AG09309 (cell line): ENCODE measurements at places on chromosomes 3 and 15.

DNA sequence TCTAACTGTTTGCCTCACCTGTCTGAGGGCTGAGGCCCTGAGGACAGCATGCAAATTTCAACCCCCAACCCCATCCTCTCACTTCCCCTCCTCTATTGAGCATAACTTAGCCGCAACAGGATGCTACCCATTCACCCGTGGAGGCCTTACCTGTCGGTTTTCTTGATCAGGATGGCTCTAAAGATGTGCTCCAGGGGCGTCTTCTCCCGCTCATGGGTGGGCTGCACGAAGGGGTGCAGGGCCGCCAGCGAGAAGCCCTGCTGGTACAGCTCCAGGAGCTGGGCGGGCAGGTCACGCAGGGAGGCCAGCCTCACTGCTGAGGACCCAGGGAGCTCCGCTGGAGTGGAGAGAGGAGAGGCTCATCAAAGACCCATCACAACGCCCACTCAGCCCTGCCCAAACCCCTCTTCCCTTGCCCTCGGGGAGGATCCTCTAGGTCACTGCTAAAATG, 79.8 kb downstream of the RFTN1 start:
- DNase-seq: no peak

DNA sequence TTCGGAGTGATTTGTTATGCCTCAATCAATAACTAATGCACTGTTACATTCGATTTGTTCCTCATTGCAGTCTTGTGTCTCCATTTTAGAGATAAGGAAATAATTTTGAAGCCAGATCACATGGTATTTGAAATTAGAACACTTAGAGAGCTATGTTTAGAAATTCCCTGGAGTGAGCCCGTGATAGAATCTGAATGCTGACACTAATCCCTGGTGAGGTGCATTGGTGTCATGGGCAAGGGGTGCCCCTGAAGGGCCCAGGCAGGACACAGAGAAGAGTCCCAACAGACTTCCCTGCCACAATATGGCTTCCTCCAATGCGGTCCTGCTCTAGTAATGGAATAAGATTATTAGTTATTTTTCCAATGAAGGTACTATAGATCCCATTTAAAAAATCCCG, 223.0 kb downstream of the NR2F2 start:
- no peak for DNase-seq

- DNase-seq: peak; percentile 80
Measured at GRCh38 chr3:55488398-55489055, 1.4 kb upstream of the WNT5A start.

DNA sequence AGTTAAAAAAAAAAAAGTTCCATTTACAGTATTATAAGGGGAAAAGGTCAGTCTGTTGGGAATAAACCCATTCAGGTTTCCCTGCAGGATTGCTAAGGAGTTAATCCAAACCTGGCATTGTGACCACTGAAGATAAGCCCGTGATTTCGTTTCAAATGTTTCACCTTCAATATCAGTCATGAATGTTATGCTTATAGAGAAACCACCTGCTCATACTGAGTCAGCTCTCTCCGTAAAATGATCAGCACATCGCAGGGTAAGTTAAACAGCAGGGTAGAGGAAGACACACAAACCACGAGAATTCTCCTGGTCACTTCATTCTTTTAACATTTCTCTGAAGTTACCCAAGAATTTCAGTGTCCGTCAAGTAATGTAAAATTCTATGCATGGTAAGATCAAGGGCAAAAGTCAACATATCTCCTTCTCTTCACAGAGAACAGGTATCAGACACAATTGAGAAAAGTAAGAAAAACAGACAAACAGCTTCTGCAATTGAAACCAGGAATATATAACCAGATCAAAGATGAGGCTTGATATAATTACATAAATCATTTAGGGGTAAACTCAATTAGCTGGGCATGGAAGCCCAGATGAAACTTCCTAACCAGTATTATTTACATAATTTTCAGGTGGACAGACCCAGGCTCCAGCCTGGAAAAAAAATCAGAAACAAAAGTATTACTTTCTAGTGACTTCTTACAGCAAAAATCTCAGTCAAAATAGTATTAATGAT, 67.6 kb upstream of the ARHGEF3 start:
- DNase-seq: no peak

DNA sequence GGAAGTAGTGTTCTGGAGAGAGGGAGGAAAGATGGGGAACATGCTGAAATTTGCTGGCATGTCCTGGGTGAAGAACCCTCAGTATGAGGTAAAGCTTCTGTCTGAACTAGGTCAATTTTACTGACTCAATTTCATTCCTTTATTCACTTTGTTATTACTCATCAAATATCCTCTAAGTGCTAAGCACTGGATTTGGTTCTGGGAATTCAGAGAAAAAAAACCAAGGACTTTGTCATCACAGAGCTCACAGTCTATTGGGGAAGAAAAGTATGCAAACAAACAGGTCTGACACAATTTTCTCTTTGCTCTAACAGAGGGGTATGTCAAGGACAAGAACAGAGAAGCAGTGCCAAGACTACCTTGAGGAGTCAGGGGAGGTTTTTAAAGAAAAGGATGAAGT, 68.0 kb downstream of the TFG start:
- DNase-seq: peak; percentile 29

GRCh38 chr3:100063929-100064461, 50.3 kb downstream of the FILIP1L start:
- no peak for DNase-seq

- DNase-seq: no peak
Measured at GRCh38 chr15:96066852-96067495, 263.5 kb upstream of the NR2F2 start.

DNA sequence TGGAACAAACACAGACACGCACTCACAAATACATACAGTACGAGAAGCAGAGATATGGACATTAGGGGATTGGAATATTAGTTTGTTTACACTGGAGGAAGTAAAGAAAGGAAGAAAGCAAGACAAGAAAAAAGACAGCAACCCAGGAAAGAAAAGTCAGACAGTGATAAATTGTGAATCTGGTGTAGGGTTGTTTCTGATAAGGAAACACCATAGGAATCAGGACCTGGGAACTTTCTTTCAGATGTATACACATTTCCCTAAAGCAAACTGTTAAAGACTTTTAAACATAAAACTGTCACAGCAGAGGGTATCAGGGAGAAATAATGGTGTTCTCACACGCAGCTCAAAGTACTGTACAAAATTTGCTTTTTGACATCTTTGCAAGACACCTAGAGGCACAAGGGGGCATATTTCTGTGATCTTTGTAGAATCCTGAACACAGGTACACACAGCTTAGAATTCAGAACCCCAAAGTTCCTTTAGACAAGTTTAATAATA, 153.7 kb downstream of the TUSC7 start:
- DNase-seq: no peak

- DNase-seq: no peak
Measured at GRCh38 chr3:56782906-56783305, 18.8 kb downstream of the ARHGEF3 start.

- DNase-seq: peak; percentile 52
Measured at GRCh38 chr3:128416578-128417211, 50.0 kb downstream of the DNAJB8 start.

GRCh38 chr3:105752791-105753415, 115.9 kb downstream of the CBLB start:
- no peak for DNase-seq

DNA sequence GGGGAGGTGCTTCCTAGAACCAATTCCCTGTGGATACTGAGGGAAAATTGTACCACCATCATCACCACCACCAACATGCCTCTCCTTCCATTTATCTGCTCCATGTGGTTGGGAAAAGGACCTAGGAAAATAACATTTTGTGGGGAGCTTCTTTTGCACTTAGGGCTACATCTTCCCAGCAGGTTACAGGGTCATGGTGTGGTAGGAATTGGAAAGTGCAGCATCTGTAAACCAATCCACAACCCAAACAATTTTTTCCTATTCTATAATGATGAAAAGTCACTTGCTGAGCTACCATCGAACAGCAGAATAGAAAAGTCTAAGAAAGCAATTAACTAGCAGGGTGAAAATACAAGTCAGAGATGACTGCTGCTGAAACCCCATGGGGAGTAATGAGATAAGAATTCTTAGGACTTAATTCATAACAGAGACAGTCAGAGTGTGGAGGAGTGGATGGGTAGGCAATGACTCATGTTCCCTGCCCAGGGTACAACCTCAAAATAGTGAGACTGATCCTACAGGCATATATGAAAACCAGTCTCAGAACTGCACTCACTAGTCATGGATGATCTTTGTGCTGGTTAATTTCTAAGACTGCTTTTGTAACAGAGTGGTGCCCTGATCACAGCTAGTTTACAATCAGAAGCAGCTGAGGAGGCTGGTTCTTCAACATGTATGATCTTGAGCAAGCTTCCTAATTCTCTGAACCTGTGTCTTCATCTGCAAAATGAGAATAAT, 38.1 kb upstream of the LEKR1 start:
- DNase-seq: peak; percentile 93

DNA sequence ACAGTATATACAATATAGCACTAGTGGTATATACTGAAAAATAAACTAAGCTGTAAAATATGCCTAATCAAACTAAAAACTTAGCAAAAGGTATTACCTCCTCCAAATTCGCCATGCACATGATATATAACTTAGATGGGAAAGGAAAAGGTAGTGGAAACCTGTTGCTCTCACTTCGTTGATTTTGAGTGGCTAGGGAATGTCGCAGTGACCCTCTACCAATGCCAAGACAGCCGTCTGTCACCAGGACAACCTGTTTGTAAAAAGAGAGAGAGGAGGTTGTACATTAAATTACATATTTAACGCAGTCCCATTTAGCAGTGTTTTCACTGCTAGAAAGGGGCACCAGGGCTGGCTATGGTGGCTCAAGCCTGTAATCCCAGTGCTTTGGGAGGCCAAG, 11.3 kb downstream of the INTS14 start:
- DNase-seq: no peak

DNA sequence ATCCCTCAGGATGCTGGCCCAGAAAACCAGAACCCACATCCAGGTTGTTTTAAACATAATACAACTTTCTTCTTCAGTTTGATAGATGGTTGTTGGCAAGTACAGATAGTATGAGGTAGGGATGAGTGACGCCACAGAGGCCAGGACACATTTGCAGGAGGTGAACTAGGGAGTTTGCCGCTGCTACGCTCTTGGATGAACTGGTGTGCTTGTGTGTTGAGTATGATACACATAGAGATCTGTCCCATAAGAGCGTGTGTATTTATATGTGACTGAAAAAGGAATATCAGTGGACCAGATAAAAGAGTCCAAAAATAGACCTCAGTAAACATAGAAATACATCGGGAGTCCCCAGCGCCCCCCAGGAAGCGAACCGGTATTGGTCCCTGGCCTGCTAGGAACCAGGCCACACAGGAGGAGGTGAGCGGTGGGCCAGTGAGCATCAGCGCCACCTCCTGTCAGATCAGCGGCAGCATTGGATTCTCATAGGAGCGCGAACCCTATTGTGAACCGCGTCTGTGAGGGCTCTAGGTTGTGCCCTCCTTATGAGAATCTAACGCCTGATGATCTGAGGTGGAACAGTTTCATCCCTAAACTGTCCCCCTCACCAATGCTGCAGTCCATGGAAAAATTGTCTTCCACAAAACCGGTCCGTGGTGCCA, 98.1 kb downstream of the LRRK1 start:
- DNase-seq: no peak

DNA sequence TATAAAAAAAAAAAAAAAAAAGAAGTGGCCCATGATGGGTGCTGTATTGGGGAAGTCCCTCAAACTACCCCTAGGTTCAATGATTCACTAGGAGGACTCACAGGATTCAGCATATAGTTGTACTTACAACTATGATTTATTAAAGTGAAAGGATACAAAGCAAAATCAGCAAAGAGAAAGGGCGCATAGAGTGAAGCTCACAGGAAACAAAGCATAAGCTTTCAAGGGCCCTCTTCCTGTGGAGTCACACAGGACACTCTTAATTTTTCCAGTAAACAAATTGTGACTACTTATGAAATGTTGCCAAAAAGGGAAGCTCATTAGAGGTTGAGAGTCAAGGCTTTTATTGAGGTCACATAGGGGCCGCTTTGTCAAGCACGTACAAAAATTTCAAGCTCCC, 153.7 kb upstream of the GAP43 start:
- DNase-seq: no peak

- DNase-seq: no peak
Measured at GRCh38 chr15:63374686-63375520, 6.7 kb downstream of the CA12 start.

GRCh38 chr3:73772076-73772886, 147.5 kb upstream of the PDZRN3 start:
- no peak for DNase-seq

DNA sequence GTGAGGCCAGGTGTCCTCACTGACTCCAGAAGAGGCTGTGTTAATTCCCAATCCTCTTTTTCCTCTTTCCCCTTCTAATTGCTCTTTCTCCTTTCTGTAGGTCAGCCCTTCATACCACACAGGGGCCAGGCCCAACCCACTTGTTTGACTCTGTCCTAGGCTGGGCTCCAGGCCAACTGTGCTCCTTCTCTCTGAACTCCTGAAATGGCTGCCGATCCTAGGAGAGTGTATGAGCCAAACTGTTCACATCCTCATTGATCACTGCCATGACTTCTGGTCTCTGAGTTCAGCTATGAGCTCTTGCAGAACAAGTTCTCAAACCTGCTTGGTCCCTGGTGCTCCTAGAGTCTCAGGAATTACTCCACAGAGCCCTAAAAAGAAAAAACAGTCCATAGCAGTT, 145.1 kb downstream of the VGLL4 start:
- DNase-seq: no peak

DNA sequence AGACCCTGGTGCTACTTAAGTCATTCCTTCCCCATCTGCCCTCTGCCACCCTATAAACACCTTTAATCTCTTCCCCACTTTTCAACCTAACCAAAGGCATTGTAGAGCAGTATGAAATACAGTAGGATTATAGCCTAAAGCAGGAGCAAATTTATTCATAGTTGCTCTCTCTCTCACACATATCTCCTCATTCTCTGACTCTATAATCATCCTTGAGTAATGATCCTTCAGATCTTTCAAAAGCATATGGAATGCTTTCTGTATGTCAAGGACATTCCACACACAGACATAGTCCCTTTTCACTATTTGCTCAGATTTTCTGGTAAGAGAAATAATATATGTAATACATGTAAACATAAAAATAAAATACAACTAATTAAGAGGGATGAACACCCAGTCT, 54.1 kb downstream of the TRPC1 start:
- DNase-seq: no peak

DNA sequence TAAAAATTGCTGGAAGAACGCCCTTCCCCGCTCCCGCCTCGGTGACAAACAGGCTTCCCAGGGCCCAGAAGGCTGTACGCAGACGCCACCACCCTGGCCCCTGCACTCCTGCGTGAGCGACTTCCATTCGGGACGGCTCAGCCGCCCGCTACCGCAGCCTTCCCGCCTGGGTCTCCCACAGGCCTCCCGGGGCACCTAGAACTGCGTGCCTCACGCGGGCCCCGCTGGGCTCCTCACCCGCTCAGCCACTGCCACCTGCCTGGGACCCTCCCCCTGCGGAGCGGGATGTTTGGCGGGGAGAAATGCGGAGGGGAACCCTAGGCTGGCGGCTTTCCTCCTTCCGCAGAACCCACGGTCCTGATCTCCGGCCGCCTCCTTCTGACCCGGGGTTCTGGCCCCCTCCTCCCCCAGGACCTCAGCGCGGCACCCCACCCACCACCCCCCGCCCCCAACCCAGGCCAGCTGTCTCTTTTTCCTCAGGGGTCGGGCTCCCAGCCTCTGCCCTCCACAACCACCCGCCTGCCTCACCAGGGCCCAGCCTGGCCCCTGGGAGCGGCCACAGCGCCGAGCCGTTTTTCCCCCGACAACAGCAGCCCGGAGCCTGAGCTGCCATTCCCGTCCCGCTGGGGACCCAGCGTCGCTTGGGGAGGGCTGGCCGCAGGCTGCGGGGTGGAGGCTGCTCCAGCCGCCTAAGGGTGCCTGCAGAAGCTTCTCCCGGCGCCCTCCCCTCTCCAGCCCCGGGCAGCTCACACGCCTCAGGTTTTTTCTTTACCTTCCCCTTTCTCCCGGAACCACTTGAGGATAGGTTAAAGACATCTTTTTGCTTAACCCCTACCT, 27.6 kb upstream of the RAB7A start:
- no peak for DNase-seq
